CD4-positive, alpha-beta T cell treated with Interleukin-4 for 4 hours (primary cell): ENCODE measurements at places on chromosomes 3 and 15.

- no peak for DNase-seq
Observed at GRCh38 chr3:158085931-158086330, 20.3 kb downstream of the SHOX2 start.

DNA sequence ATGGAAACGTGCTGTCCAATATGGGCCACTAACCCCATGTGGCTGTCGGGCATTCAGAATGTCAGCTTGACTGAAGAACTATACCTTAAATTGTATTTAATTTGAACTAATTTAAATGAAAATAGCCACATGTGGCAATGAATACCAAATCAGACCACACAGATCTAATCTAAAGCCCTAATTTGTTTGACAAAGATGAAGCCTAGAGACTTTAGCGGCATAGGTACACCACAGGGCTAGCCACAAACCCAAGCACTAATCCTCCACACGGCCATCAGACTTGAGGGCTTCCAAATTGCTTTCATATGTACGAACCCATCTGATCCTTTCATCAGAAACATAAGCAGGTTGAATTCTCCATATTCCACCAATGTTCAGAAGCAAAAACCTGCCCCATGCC is 81.4 kb downstream of the SHQ1 start:
- no peak for DNase-seq

GRCh38 chr3:120033596-120033995 is 60.7 kb downstream of the GSK3B start:
- DNase-seq = no peak

GRCh38 chr3:58492494-58492905 is 604 bp downstream of the KCTD6 start:
- no peak for DNase-seq

DNA sequence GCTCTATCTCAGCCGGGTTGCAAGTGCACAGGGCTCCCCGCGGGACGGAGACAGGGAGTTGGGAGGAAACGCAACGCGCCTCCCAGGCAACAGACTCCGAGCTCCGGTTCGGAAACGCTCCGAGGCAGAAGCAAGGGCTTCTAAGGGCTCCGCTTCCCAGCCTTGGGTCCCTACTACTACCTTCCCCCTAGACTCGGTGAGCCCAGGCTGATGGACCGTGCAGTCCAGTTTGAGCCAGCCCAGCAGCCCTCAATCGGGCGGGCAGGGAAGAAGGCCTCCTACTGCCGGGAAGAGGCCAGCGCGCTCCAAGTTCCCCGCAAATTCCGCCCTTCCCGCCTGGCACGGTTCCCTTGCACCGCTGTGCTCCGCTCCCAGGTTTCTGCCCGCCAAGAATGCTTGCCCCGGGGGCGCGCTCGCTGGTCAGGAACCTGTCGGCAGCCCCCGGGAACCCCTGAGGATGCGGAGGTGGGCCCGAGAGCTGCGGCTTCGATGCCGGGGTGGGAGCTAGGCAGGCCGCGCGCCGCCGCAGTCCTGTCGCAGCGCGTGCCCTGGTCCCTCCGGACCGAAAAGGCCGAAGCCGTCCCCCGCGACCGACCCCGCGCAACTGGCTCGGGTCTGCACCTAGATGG is 728 bp downstream of the TRANK1 start:
- DNase-seq = peak; percentile 5

DNA sequence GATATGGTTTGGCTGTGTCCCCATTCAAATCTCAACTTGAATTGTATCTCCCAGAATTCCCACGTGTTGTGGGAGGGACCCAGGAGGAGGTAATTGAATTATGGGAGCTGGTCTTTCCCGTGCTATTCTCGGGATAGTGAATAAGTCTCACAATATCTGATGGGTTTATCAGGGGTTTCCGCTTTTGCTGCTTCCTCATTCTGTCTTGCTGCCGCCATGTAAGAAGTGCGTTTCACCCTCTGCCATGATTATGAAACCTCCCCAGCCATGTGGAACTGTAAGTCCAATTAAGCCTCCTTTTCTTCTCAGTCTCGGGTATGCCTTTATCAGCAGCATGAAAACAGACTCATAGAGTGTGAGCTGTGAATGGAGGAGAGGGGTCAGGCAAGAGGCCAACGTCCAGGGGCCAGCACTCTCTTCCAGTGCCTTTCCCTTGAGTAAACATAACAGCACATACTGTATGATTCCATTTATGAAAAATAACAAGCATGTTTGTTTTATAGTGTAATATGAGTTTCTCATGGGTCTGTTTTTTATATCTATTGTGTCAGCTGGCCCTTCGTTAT is 16.3 kb upstream of the LCTL start:
- DNase-seq = no peak

GRCh38 chr15:94298364-94298763 is 67.0 kb downstream of the MCTP2 start:
- no peak for DNase-seq
